ENCODE measurements at places on chromosomes 13 and 19.

- no peak for DNase-seq
Measured at GRCh38 chr13:78689011-78689410, 30.1 kb upstream of the OBI1 start.

- DNase-seq: no peak
Measured at GRCh38 chr13:98489446-98490194, 87.3 kb downstream of the STK24 start.

GRCh38 chr13:58949646-58950045 lies 1214.1 kb downstream of the DIAPH3 start:
- no peak for DNase-seq

DNA sequence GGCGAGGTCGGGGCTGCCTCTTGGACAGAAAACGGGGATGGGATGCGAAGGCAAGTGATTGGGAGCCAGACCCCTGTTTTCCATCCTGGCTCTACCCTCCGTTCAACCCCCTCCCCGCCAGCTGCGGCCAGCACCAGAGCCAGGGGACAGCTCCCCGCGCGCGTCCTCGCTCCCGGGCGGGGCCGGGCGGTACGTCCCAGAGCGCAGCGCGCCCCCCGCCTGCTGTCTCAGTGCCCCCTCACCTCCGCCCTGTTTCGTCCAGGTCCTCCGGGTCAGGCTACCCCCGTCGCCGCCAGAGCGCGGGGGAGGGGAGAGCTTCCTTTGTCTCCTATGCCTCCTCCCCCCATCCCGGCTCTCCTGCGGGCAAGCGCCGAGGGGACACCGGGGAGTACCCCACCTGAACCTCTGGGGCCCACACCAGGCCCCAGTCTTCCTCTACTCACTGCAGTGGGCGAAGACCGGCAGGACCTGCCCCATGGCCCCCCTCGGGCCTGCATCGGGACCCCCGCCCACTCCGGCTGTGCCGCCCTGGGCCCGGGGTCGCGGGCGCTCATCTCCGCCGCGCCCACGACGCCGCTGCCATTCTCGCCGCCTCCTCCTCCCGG lies 396 bp downstream of the RTN2 start:
- peak; percentile 69 for DNase-seq

- DNase-seq: no peak
Measured at GRCh38 chr19:46069806-46070341, 29.1 kb upstream of the IGFL4 start.

DNA sequence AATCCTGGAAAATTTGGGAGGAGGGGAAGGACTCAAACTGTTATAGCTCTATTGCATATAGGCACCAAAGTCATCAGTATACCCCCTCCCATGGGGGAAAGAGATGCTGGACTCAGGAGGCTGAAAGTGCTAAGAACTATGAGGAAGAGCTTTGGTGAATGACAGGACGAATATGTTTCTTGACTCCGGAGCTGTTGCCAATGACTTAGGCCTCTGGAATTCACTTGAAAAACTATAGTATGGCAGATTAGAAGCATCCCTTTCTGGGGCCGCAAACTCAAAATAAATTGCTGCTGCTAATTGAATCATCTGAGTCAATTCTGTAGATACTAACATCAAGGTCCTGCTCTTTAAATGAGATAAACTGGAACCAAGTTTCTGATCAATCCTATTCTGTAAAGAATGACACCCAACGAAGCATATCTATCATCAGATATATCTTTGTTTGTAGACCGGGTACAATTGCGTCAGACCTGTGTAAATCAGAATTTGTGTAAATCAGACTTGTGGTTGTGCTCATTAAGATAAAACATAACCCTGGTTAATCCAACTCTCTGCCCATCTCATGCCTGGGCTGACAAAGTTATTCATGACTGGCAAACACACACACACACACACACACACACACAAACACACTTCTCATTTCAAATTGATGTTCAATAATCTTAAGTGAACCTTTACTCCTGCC lies 1793.8 kb upstream of the PCDH20 start:
- DNase-seq: no peak

DNA sequence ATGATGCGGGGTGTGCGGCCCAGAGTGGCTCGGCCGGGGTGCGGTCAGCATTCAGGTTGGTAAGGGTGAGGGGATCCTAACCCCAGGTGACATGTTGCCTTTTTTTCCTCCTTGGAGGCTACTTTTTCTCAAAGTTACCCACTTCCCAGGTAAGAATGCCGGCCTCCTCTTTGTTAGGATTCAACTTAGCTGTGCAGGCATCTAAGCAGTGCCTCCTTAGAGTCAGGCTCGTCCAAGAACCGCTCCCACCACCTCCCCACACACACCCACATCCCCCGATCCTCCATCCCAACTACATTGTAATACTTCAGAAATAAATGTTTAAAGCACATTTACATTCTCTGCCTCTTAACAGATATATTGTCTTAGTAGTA lies 733 bp upstream of the ENOX1 start:
- no peak for DNase-seq
